ENCODE measurements at places on chromosomes 11 and 22.
A peak's percentile ranks its signal among the peaks of the same experiment; 100 is the strongest.

DNA sequence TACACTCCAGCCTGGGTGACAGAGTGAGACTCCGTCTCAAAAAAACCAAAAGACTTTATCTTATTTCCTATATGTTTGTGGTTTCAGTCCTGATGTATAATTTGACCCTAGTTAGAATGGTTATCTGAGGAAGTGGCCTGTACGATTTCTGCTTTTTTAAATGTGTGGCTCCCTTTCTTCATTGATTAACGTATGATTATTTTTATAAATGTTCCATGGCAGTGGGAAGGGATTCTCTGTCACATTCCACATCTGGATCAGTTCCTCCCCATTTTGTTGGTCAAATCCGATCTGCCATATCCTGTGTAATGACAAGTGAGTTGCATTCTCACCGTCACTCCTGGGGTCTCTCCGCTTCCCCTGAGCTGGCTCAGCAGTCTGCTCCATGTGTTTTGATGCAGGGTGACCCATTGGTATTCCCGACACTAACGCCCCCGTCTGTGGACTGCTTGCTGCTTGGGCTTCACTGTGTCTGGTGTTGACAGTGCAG, 20.3 kb downstream of the NEAT1 start:
- no peak for DNase-seq

DNA sequence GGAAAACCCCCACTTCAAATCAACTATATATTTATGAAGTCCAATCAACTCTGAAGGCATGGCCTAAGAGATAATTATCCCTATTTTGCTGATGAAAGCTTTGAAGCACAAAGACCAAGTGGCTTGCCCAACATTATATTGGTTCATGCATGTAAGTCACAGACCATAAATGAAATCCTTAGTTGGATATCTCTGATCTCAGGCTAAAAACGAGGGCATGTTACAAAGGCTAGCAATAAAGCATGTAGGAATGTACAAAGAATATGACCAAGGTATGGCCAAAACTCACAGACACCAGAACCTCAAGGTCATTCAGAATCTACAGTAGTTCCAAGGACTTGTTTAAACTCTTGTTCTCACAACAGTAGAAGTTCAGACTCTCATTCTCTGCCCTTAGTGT, 100.2 kb upstream of the SESN3 start:
- no peak for DNase-seq

- DNase-seq, result no peak
These were observed 6.5 kb downstream of the OR10A6 start for GRCh38 chr11:7924536-7924935.

DNA sequence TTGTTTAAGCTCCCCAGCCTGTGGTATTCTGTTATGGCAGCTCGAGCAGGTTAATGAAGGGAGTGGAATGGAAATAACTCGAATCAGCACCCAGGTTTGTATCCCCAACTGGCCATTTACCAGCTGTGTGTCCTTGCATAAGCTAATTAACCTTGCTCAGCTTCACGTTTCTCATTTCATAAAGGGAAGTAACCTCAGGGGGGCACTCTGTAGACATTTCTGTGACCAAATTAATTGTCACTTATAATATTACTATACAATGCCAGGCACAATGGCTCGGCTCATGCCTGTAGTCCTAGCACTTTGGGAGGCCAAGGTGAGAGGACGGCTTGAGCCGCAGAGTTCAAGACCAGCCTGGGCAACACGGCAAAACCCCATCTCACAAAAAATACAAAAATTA, 13.8 kb downstream of the ADA2 start:
- DNase-seq, result no peak

- no peak for DNase-seq
These were observed 18.2 kb downstream of the DAGLA start for GRCh38 chr11:61698173-61698948.

DNA sequence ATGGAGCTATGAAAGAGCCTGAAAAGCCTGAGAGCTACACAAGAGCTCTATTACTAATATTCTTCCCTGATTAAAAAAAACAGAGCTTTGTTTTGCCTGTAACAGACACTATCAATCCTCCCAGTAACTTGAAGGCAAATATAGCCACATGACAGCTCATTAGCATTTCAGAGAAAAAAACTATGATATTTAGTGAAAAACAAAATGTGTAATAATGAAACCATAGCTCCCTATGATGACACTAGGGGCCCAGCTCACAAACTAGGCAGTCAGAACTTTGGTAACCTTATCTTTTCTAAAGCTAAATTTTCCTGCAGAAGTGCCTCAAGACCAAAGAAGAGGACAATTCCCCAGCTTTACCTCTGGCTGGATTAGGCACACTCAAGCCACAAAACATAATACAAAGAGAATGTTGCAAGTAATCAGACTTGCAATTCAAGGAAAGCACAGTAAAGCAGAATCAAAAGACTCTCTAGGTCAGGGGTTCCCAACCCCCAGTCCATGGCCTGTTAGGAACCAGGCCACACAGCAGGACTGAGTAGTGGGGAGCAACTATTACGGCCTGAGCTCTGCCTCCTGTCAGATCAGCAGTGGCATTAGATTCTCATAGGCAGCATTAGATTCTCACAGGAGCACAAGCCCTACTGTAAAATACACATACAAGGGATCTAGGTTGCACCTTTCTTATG, 53.3 kb downstream of the MRTFA start:
- DNase-seq, result no peak

DNA sequence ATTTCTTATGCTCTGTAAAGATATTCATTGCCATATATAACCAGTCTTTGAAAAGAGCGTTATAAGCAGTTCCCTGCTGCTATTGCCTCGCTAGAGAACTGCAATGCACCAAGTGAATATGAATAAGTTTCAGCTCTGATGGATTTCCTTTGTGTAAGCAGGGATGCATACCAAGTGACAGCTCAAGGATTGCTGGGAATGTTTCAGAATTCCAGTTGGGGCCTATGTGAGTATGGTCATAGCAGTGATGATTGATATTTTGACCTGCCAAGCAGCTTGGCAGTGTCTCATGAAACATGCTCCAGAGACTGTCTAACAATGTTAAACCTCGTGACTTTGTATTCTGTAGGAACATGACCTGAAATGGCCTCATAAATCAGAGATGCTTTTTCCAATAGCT, 312.6 kb downstream of the C11orf87 start:
- DNase-seq, result no peak

- DNase-seq, result no peak
These were observed 2.0 kb upstream of the TIMP3 start for GRCh38 chr22:32799496-32799895.

GRCh38 chr11:31355131-31355530, 14.4 kb downstream of the DCDC1 start:
- no peak for DNase-seq

DNA sequence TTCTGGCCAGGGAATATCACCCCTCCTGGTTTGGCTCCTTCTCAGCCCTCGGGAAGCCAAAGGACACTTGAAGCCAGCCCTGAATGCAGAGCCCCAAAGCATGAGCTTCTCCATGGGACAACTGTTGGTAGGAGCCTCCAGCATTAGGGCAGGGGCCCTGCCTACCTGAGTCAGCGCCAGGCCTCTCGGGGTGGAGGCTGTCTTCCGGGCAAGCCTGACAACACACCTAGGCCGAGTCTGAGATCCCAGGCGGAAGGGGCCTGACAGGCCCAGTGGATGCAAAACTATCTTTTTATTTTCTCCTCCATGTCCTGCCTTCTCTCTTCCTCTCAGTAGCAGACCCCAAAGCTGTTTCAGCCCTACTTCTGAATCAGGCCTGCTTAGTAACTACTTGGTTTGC, 27.6 kb downstream of the RCOR2 start:
- no peak for DNase-seq

DNA sequence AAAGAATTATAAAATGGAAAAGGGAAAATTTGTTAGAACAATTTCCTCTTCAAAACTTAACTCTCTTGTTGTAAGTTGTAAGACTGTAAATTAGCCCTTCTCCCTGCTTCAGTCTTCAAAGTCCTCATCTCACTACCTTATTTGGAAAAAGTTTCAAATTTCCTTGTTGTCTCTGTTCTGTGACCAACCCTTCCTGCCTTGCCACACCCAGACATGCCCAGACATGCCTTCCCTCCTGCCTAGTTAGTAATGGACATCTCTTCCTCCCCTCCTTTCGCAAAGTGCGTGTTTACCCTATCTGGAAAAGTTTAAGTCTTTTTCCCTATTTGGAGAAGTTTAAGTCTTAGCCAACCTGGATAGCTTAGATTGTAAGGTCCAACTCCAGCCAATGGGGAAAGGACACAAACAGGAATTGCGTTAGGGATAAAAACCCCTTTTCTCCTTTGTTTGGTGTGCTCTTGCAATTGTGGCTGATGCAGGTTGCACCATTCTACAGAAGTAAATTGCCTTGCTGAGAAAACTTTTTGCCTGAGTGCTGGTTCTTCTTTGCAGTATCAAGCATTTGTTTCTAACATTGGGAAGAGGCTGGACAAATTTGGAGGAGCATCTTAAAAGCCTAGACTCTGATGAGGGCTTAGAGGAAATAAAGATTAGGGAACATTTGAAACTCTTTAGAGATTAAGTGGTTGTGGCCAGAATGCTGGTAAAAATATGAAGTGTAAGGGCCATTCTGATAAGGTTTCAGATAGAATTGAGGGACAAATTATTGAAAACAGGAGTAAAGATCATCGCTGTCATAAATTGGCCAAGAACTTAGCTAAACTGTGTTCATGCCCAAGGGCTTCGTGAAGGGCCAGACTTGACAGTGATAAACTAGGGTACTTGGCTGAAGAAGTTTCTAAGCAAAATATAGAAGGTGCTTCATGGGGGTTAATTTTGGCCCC, 15.4 kb downstream of the OR52K2 start:
- DNase-seq, result no peak

DNA sequence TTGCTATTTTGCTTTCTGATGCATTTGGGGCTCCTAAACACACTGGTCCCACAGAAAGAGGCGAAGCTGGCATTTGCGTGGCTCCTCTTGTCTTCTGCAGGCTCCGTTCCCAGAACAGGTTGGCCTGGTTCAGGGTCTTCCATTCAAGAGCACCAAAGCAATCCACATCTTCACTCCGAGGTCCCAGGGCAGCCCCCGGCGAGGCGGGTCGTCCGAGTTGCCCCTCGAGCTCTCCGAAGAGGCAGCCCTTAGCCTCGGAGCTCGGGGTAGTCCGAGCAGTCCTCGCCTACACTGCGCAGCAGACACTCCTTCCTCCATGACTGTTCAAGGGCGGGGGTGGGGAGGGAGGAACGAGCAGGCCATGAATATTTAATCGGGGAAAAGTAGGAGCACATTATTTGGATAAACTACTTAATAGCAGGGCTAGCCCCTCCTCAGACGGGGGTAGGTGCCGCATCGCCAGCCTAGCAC, 321.3 kb downstream of the BLID start:
- DNase-seq, result no peak

- no peak for DNase-seq
These were observed 668.8 kb downstream of the DLG2 start for GRCh38 chr11:84958295-84958694.

DNA sequence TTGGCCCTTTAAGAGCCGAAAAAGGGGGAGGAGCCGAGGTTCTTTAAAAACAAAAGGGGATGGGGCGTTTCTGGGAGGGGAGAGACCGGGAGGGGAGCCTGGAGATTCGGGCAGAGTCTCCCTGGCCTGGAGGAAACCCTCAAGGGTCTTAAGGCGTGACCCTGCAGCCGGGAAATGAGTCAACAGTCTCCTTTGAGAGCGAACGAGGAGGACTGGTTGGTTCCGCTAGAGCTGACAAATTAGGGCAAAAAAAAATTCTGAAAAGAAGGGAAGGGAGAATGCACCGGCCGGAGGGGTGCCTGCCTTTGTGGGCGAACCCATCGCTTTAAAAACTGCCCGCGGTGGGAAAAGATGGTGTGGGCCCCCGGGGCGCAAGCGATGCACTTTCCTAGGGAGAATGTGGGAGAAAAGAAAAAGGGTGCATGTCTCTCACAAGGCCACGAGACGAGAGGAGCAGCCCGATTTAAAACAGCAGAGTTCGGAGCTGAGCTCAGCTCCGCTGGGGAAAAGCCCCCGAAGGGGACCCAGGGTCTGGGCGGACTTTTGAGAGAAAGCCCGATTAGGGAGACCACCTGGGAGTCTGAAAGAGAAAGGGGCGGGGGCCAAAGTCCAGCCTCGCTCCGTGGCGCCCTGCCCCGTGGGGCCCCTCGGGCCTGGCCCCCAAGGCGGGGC, 874 bp downstream of the ZFTA start:
- no peak for DNase-seq

- DNase-seq, result no peak
These were observed 61.3 kb downstream of the DENND5A start for GRCh38 chr11:9203691-9204311.

DNA sequence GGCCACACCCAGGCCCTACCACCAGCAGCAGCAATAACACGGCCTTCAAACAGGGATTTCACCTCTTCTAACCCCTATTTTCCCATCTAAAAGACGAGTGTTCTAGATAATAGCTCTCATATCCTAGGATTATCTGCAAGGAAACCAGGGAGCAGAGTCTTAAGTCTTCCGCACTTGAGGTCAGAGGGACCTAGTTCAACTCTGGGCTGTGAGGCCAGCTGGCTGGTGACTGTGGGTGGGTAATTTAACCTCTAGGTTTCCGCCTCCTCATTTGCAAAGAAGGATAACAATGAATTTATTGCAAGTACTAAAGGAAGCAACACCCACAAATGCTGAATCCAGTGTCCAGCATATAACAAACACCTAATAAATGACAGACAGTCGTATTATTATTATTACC, 70.1 kb downstream of the LARGE1 start:
- no peak for DNase-seq

GRCh38 chr22:41979423-41980250, 10.4 kb downstream of the SEPTIN3 start:
- no peak for DNase-seq

GRCh38 chr11:61337706-61338470, 4.9 kb downstream of the TKFC start:
- DNase-seq, result no peak

GRCh38 chr11:35622070-35622469, 3.8 kb downstream of the FJX1 start:
- no peak for DNase-seq

GRCh38 chr22:39427751-39428596, 28.4 kb downstream of the TAB1 start:
- DNase-seq, result peak; percentile 87

DNA sequence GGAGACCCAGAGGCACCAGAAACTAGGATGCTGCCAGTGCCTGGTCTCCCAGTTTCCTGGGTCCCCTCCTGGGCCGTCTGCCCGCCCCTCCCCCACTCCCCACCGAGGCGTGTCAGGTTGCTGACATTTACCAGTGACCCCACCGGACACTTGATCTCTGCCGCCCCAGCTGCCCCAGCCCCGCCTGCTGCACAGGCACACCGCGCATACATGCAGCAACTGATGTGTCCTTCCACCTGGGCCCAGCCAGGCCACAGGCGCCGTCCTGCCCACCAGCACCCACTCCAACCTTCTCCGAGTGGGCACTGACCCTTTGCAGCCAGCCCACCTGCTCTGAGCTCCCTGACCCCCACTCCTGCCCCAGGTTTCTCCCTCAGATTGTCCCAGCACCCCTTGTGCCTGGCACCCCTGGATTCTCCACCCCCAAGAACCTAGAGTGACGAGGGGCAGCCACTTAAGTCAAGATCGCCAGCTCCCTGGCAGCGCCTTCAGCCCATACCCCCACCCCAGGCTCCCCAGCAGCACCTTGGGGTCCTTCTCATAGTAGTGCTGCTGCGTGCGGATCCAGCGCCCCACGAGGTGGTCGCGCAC, 548 bp downstream of the PYGM start:
- DNase-seq, result peak; percentile 82
